Small intestine (tissue), 16 donors: ENCODE measurements at places on chromosomes 6 and 20.

DNA sequence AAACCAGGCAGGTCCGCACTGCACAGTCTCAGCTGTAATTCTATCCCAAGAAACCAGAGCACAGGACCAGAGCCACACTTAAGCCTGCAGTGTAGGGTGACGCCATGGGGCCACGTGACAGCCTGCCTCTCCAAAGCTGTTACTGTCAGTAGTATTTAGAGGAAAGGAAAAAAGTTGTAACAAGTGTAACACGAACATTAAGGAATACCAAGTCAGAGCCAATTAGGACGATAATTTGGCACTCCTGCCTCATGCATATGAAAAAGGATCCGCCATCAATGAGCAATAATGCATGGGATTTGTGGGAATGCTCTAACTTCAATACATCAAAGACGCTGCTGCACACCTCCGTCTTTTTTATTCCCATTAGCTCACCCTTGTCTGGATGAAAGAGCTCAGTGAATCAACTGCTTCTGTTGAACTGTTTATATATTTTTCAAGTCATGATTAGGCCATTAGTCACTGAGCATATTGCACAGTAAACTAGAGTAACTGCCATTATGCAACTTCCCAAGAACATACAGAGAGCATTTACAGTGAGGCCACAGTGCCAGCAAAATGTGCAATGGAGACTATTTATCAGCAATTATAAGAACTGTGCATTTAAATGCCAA is 79.9 kb downstream of the ATXN1 start:
- DNase-seq, result no peak

DNA sequence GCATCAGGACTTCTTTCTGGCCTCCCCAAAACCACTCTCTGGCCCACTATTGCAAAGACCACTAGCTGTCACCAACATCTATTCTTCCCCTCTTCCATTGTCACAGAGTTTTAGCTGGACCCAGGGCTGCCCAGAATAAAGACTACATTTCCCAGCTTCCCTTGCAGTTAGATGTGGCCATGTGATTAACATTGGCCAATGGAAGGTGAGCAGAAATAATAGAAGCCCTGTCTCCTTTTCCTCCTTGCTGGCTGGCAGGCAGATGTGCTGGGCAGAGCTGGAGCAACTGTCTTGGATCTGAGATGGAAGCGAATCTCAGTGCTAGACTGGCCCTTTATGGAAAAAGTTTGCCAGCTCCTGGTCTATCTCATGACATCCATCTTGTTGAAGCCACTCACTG is 97.0 kb downstream of the KCNB1 start:
- DNase-seq, result peak; percentile 28

GRCh38 chr6:50850223-50851048 is 31.8 kb downstream of the TFAP2B start:
- peak; percentile 8 for DNase-seq

DNA sequence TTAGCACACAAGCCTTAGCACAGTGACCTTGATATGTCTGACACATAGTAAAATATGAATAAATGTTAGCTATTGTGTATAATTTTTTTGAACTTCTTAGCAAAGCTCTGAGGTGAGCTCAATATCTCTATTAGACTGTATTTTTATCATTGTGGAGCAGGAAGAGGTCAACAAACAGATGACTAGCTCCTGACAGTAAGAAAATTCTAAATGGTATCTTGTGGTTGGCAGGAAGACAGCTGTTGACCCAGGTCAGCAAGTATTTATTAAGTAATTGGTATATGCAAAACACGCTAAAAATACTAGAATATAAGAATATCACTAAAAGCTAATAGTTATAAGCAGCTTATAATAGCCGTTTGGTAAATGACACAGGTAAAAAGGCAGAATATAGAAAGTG is 77.5 kb upstream of the MARCKS start:
- no peak for DNase-seq

GRCh38 chr20:32474967-32475811 is 109.9 kb downstream of the NOL4L start:
- peak; percentile 94 for DNase-seq

GRCh38 chr6:29603930-29604329 is 19.0 kb downstream of the OR2H2 start:
- no peak for DNase-seq

GRCh38 chr6:28910901-28911690 is 12.7 kb downstream of the TRIM27 start:
- DNase-seq, result no peak
